ENCODE measurements at places on chromosomes 5 and 9.
A peak's percentile ranks its signal among the peaks of the same experiment; 100 is the strongest.

GRCh38 chr9:98958271-98958984 is 14.7 kb downstream of the COL15A1 start:
- no peak for DNase-seq

DNA sequence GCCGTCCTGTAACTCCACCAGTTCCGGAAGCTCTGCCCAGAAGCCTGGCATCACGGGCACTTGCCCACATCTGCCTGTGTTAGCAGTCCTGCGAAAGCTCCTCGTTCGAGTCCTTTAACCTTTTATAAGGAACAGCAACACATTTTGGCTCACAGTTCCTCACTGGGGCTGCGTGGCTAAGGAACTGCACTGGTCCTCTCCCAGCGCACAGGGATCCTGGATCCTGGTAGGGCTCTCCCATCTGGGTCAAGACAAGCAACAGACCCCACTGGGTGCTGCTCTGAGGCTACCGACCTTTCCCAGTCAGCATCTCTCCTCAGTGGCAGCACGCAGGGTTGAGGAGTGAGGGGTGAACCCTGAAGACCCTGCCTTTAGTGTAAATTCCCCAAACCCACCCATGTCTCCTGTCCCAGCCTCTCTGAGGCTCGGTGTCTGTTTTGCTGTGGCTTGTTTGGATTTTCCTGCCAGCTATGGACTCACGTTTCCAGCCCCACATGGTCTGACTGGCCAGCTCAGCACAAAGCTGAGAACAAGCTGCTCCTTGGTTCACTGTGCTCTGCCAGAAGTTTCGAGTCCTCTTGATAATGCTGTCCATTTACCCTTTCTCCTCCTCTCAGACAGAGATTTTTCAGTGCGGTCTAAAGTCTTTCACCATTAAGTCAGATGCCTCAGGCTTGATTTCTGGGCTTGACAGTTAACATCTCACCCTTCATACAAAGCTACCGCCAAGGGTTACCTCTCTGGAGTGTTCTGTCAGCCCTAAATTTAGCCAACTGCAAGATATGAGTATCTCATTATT is 80.0 kb downstream of the AK8 start:
- no peak for DNase-seq

DNA sequence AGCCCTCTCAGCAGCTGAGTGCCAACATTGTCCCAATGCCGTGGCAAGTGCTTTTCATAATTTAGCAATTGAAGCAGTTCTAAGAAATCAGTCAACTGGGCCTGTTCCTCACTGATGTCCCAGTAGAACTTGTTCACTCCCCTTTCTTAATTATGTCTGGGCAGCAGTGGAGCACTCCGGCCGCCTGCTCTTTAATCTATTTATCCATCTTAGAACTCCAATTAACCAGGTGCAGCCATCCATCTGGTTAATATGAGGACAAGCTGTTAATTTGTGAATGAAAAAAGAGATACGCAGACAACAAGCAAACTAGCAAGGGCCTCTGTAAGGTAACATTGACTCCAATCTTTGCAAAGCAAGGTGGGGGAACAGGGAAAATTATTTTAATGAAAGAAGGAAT is 39.4 kb downstream of the MAT2B start:
- no peak for DNase-seq

- no peak for DNase-seq
Observed at GRCh38 chr9:13744261-13744901, 464.9 kb upstream of the MPDZ start.

DNA sequence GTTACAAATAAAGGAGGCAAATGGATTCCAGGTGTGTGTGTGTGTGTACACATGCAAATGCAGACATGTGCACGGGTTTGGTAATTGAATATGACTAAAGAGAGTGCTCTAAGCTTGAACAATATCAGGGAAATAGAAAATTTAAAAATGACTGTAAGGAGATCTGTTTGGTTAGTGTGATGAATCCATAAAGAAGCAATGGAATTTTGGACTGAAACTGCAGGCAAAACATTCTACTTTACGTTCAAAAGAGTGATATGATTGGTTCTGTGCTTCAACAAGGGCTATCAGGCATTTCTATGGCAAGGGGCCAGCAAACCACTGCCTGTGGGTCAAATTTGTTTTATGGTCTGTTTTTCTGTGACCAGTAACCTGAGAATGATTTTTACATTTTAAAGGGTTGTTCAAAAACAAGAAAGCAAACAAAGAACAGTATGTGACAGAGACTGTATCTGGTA is 332.8 kb upstream of the KLF9 start:
- no peak for DNase-seq

GRCh38 chr5:178383301-178383918 is 150.8 kb upstream of the PHYKPL start:
- no peak for DNase-seq

- DNase-seq = no peak
Observed at GRCh38 chr5:111379391-111379816, 132.9 kb downstream of the STARD4 start.

- DNase-seq = peak; percentile 79
Observed at GRCh38 chr9:37464426-37465248, 613 bp downstream of the ZBTB5 start.

DNA sequence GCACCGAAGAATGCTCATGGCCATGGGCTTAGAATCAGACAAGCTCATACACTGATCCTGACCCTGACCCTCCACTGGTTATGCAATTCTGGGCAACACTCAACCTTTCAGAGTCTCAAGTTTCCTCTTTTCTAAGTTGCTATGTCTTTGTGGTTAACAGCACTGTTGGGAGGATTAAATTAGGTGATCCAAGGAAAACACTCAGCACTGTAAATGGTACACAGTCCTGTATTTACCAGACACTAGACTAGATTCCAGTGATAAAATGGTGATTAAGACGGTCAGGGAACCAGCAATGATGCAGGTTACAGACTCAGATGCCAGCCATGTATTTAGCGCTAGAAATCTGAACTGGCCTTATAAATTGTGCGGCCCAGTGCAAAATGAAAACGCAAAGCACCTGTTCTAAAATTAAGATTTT is 8.1 kb downstream of the ARL15 start:
- DNase-seq = no peak

- DNase-seq = no peak
Observed at GRCh38 chr9:101387871-101388506, 3.2 kb upstream of the BAAT start.

- no peak for DNase-seq
Observed at GRCh38 chr9:82128011-82128696, 139.6 kb downstream of the SPATA31D1 start.

DNA sequence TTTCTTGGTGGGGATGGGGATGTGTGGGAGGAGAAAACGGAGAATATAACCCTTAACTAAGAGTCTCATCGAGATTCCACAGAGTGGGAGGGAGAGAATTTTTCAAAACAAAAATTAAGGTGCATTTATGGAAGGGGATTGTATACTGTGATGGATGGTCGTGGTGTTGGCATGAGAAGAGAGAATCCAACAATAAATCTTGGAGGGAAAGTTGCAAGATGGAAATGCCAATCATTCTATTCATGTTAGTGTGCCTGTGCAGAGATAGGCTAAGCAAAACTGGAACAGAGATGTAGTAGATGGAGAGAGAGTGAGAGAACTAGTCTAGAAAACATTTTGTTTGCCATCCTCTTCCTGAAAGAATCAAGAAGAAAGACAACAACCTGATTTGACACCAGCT is 613.1 kb downstream of the EBF1 start:
- DNase-seq = no peak

- no peak for DNase-seq
Observed at GRCh38 chr5:87390576-87391199, 22.0 kb downstream of the CCNH start.

- DNase-seq = no peak
Observed at GRCh38 chr5:96952118-96952750, 16.4 kb downstream of the LNPEP start.

DNA sequence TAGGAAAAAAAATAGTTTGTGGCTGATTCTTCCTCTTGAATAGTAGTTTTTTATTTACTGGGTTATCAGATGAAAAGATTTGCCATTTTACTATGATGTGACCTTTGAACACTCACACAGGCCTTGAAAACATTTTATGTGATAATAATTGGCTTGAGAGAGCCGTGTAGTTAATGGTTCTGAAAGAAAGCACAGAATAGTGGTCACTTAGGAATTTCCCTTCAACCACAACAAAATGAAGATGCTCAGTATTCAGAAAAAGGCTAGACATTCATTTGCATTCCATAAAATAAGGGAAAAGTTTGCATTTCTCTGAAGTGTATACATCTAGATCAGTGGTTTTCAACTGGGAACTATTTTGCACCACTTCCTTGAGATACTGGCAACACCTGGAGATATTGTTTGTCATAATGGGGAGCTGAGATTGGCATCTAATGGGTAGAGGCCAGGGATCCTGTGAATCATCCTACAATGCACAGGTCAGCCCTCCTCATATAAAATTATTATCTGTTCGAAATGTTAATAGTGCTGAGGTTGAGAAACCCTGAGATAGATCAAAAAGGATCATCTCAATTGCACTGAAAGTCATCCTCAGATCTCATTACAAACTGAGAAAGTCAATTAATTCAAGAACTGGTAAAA is 446.4 kb upstream of the CCNG1 start:
- no peak for DNase-seq

DNA sequence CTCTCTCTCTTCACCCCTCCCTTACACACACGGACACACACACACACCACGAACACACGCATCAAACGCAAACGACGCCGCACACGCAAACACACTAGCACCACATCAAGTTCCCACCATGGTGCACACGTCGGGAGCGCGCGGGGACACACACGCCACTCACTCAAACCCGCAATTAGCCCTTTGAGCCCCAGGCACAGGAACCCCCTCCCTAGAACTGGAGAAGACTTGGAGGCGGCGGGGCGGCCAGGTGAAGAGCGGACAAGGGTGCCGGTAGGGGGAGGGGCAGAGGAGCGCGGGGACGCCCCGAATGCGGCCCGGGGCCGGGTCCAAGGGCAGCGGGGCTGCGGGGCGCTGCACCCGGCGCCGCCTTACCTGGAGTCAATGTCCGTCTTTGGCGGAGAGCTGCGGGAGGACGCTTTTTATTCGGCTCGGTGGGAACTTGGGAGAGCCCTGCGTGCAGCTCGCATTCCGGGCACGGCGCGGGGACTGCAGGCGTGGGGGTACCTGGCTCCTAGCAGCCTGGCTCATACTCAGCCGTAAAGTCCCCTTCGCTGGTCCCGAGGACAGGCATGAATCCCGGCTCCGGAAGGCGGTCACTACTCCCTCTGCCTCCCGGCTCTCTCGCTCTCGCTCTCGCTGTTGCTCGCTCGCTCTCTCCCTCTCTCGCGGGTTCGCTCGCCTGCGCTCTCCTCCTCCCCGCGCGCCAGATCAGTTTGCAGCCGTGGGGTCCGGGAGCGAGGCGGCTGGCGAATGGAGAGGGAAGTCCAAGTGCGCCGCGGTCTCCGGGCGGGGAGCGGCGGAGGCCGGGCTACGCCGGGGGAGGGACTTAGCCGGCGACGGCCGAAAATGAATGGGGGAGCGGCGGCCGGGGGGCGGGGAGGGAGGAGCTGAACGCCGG is at the start of gene BRINP1:
BRINP1 (minus strand) TSS at position 755 of the 901 bp plus-strand sequence. CDS start 56,080 bp downstream, outside the sequence.
- peak; percentile 86 for DNase-seq

DNA sequence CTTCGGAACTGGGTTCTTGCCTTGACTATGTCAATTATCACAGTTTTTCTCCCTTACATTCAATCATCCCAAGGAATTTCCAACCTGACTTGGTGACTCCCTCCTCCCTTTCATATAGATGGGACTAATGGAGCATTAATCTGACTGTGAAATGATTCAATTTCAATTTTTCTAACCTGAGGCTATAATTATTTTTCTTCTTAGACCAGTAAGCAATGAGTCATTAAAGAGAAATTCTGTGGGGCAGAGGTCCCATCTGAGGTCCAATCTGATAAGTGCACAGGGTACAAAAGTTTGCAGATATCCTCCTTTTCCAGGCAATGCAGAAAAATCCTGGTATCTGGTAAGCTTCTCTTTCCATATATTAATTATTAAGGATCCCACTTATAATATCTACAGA is 18.9 kb downstream of the PDE4D start:
- DNase-seq = no peak

DNA sequence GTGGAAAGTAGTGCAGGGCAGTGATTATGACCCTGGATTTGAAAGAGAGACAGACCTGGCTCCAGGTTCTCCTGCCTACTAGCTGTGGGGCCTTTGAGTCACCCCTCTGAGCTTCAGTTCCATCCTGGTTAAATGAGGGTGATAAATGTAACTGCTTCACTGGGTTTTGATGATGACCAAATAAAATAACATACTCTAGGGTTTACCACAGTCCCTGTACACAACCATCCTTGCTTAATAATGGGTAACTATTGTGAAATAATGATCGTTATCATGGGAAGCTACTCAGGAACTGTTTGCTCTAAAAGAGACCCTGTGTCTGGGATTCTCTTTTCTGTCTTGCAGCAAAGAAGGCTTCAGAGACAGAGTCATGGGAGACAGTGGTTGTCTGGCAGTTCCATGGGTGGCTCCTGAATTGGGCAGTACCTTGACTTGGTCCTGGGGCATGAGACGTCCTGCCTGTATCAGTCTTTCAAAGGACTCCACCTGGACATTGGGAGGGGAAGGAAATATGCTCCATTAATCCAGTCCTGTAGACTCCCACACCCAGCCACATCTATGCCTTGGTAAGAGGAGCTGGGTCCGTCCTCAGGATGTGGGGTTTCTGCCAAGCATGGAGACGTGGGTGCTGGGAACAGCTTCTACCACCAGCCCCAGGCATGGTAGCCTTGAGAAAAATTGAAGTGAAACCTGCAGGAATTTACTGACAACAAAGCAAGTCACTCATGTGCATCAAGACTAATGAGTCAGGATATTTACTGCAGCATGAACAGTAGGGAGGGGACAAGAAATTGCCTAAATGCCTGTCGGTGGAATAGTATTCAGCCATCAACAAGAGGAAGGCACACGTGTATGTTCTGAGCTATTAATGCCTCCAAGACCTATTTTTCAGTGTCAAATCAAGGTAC is 23.4 kb downstream of the AKNA start:
- DNase-seq = no peak

- DNase-seq = no peak
Observed at GRCh38 chr5:139974661-139975060, 68.4 kb downstream of the NRG2 start.

GRCh38 chr5:5494489-5495402 is 72.3 kb downstream of the ICE1 start:
- DNase-seq = no peak

DNA sequence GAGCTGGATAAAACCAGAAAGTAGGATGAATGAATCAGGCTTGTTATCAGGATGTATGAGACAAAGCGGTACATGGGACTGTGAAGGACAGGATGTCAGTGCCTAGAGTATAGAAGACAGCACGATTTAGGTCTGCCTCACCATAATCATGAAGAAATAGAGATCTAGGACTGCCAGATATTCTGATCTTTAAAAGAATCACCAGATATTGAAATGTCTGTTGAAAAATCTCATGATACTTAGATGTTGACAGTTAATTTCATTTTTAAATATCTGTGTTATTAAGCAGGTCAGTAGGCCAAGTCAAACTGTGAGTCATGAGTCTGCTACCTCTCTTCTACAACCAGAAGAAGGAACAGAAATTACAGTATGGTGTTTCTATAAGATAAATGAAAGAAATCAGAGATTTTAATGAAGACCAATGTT is 65.0 kb downstream of the ST8SIA4 start:
- no peak for DNase-seq

GRCh38 chr9:136662656-136663581 is at the start of gene EGFL7:
EGFL7 (plus strand) TSS chr9:136662916; CDS start chr9:136668283, 5,367 bp downstream.
- DNase-seq = no peak

Measured in occipital lobe (tissue), 3 donors.